ENCODE measurements at places on chromosomes 3 and 15. TPM values are rescaled to one million over a fixed set of nuclear protein-coding genes. Genes with fewer than 3 reads are reported as not detected.

DNA sequence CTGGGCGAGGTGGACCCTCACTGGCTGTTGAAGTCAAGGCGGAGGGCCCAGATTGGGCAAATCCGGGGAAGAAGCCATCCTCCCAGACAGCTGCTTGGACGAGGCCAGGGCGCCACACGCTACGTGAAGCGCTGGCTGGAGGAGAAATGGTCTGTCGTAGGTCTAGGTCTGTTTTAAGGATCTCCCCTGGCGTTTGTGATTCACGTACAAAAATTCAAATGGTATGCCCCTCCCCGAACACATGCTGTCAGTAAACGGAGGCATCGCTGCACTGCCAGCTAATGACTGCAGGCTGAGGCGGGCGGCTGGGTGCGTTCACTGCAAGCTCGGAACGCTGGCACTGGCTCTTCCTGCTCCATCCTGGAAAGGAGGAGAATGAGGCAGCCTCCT, 69.9 kb downstream of the EPHB3 start:
- H3K27me3 ChIP-seq: no peaks in the 10 kb centered on the region
- no peaks in the 10 kb centered on the region for H3K36me3 ChIP-seq
- H3K27ac ChIP-seq: no peak overlapping the region
- no peak for DNase-seq
- peaks cover 45% of the 10 kb centered on the region for H3K4me1 ChIP-seq
- H3K4me3 ChIP-seq: no peak overlapping the region

DNA sequence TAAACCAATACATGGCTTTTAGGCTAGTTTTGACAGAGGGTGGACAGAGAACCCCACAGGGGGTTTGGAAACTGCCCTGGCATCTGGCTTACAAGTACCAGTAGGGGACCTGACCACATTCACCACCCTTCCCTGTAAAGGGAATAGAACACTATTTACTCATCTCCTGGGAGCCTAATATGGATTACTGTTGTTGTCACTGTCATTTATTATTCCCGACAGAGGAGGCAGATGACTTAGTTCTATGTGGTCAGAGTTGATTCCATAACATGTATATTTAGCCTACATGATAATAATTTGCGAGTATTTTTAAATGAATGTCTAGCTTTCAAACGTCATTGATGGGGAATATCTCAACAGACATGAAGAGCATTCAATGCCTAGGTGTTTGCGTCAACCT, 15.9 kb downstream of the ZBTB38 start:
- H3K36me3 ChIP-seq: no peaks in the 10 kb centered on the region
- H3K4me3 ChIP-seq: no peak overlapping the region
- no peaks in the 10 kb centered on the region for H3K27me3 ChIP-seq
- no peaks in the 10 kb centered on the region for H3K4me1 ChIP-seq

GRCh38 chr15:25863111-25863967, at the start of gene ATP10A:
ATP10A (minus strand) TSS chr15:25863327; CDS start chr15:25863096, 231 bp downstream.
- no peak within 1 kb of the TSS for H3K27ac ChIP-seq
- H3K36me3 ChIP-seq: no peaks in the 10 kb centered on the region
- H3K27me3 ChIP-seq: 0 out of 2 replicates have a peak, but pooled peaks cover 6% of the 10 kb centered on the region

GRCh38 chr3:156483002-156483401, 71.9 kb downstream of the SSR3 start:
- peaks cover 21% of the 10 kb centered on the region for H3K4me1 ChIP-seq
- no peaks in the 10 kb centered on the region for H3K36me3 ChIP-seq
- DNase-seq: no peak
- H3K27ac ChIP-seq: no peak overlapping the region

GRCh38 chr15:57144448-57144847, 226.0 kb downstream of the TCF12 start:
- no peaks in the 10 kb centered on the region for H3K4me1 ChIP-seq
- no peak overlapping the region for H3K27ac ChIP-seq
- no peak for DNase-seq

GRCh38 chr15:42182961-42183360, 25.1 kb downstream of the VPS39 start:
- no peak overlapping the region for H3K4me3 ChIP-seq
- no peak overlapping the region for H3K27ac ChIP-seq
- 0 out of 2 replicates have a peak, but pooled peaks cover 5% of the 10 kb centered on the region for H3K36me3 ChIP-seq
- no peaks in the 10 kb centered on the region for H3K27me3 ChIP-seq

DNA sequence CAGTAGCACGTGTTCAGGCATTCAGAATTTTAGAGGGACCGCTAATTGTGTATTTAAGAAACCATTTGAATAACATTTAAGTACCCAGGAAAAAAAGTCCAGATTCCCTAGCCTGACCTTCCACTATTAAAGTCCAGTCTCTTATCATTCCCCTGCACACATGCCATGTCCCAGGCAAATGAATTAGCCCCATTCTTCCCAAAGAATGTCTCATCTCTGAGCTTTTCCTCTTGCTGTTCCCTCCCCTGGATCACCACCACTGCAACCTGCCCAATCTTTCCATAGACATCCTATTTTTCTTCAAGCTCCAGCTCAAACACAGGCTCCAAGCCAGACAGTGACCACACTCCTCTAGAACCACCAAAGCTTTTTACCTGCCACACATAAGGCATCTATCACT, 25.9 kb downstream of the PLD1 start:
- no peak overlapping the region for H3K4me3 ChIP-seq
- H3K4me1 ChIP-seq: peaks cover 21% of the 10 kb centered on the region
- no peak overlapping the region for H3K27ac ChIP-seq
- no peak for DNase-seq
- H3K36me3 ChIP-seq: peaks cover 11% of the 10 kb centered on the region

DNA sequence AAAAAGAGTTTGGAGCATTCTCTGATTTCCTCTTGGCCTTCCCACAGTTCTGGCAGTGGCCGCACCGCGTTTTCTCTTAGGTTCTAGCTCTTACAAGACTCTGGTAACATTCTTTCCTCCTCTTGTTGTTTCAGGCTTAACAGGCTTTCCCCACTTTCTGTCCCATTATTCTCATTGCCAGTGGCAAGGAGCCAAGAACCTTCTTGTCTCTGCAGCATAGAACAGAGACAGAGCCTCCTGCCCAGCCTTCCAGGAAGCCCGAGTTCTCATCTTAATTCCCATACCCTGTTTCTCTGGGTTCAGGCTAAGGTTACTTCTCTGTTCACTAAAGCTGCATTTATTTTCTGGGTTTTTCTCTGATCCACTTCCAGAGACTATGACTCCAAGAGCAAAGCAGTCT, 61.1 kb downstream of the DUT start:
- H3K27ac ChIP-seq: no peak overlapping the region
- no peak for DNase-seq
- H3K27me3 ChIP-seq: no peaks in the 10 kb centered on the region
- no peak overlapping the region for H3K4me3 ChIP-seq
- H3K36me3 ChIP-seq: no peaks in the 10 kb centered on the region

DNA sequence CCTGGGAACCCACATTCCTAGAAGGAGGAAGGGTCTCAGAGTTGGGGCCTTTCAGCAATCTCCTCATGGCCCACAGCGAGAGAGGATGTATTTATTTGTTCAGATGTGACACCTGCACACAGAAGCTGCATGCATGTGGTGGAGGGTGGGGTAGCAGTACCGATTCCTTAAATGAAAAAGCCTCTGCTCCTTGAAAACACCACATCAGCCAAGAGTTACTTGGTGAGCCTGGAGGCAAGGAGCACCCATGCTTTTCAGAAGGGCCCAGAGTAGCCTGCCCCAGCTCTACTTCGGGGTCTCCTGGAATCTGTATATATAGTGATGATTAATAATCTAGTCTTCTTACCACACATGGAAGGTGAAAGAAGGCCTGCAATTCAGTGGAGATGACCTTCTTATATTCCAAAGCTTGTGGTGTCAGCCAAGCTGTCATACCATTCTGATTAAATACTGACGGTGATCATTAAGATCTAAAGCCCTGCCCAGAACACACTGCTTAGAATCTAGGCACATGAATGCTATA, 33.5 kb downstream of the SEMA6D start:
- H3K4me1 ChIP-seq: no peaks in the 10 kb centered on the region
- no peaks in the 10 kb centered on the region for H3K27me3 ChIP-seq
- H3K36me3 ChIP-seq: no peaks in the 10 kb centered on the region

- no peak overlapping the region for H3K27ac ChIP-seq
- no peaks in the 10 kb centered on the region for H3K27me3 ChIP-seq
- DNase-seq: no peak
- H3K36me3 ChIP-seq: 0 out of 2 replicates have a peak, but pooled peaks cover 6% of the 10 kb centered on the region
- no peak overlapping the region for H3K4me3 ChIP-seq
Observed at GRCh38 chr3:129812589-129812988, 80.9 kb downstream of the TMCC1 start.

The RTP1 gene
- not detected for total RNA-seq

The DIPK2A gene
- 18.7 TPM for total RNA-seq

The STAC gene
- 17.6 TPM for total RNA-seq

The ECE2 gene
- not detected for total RNA-seq

The THSD4 gene
- total RNA-seq: 33.1 TPM
